ENCODE measurements at places on chromosomes 7 and 10.

DNA sequence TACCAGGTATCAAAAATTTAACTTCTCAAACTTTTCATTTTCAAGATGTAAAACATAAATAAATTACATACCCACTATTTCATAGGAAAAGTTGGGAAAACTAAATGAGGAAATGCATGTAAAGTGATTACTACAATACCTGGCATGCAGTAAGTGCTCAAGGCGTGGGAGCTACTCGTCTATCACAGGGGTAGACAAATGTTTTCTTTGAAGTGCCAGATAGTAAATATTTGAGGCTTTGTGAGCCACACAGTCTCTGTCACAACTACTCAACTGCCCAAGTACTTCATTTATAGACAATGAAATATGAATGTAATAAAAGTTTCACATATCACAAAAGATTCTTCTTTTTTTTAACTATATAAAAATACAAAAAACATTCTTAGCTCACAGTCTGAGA lies 96.4 kb upstream of the PCGF5 start:
- no peak for DNase-seq

- DNase-seq = no peak
Measured at GRCh38 chr7:148201992-148202391, 388.6 kb upstream of the C7orf33 start.

GRCh38 chr10:23525406-23525805 lies 86.5 kb downstream of the OTUD1 start:
- no peak for DNase-seq

DNA sequence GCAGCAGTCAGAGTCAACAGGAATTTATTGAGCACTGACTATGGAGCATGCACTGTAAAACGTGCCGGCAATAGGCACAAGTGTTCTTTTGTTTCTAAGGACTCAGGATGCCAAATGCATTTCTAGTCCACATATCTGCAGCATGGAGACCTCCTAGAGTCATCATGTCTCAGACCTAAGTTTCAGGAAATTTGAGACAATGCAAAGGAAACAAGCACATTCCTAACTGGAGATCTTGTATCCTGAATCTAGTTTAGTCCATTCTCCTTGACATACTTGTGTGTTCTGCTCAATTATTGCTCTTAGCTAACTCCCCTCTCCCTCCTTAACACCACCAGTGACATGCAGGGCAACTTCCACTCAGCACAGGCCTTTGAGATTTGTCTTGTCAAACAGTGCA lies 173.2 kb downstream of the ZNF438 start:
- DNase-seq = no peak

DNA sequence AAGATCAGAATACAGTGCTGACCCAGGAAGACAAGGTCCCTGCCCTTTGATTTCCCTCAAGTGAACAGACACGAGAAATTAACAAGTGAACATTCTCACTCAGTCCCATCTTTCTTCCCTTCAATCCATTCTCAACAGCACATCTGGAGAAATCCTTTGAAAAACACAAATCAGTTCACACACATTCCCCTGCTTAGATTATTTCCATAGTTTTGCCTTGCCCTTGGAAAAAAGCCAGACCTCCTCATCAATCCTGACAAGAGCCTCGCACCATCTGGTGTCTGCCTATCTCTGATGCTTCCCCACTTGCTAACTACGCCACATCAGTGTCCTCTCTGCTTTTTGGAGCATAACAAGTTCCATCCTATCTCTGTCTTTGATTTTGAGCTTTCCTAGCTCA lies 94.4 kb upstream of the KIAA1217 start:
- DNase-seq = no peak

DNA sequence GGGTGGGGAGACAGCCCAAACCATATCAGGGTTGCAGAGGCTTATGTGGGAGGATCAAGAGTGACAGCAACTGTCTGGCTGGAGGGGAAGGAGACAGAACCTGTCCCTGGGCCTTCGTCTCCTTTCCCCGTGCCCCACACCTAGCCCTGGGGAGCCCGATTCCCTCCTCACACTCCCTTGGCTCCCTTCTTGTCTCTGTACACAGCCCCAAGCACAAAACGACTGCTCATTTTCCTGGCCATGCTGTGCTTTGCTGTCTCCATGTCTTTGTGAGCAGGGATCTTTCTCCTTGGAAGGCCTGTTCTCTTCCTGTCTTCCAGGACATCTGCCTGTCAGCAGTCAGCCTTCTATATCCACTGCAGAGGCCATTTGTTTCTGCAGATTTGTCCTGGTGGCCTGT lies 113.7 kb downstream of the INSYN2A start:
- DNase-seq = no peak

DNA sequence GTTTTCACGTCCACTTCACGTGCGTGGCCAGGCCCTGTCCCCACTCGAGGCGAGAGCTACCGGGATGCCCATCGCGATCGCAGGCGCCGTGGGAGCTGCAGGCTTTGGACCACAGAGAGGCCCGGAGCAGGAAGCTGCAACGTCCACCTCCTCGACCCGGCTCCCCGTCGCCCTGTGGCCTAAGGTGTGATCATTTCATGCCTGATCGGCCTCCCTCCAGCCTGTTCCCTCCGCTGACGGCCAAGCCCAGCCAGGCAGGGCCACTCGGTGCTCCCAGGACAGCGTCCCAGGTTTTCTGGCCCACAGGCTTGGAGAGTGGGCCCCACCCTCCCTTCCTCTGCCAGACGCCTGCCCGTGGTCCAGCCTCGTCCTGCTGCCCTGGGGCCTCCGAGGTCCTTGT lies 19.6 kb downstream of the KNDC1 start:
- DNase-seq = no peak

DNA sequence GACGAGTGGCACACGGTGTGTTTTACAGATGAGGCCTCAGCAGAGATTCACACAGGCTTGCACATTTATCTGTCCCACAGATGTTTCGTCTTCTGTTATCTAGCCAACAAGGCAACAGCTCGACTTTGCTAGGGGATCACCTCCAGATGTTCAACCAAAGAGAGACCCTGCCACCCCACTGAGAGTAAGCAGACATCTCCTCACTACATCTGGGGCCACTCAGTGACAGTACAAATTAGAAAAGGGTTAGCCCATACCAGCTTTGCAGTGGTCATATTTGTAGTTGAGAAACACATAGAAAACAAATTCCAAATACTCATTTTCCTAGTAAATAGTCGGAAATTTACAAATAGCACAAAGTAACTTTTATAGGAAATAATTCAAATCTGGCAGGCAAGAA lies 164.2 kb downstream of the HDAC9 start:
- no peak for DNase-seq

DNA sequence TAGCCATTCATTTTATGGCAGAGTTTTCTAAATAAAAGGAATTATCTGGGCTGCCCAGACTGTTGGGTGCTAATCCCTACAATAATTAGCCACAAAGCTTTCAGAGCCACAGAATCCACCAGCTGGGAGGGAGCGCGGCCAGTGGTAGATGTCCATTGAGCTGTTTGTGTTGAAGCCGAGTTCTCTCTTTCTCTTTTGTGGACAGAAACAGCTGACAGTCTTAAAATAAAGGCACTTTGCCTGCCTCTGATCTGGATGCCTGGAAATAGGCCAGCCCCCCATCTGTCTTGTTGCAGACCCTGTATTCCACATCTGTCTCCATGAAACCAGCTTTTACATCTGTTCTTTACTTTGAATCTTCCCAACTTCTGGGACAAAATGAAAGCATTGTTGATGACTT lies 66.1 kb downstream of the MTPN start:
- no peak for DNase-seq
